ENCODE measurements at places on chromosomes 5 and 9.
A peak's percentile ranks its signal among the peaks of the same experiment; 100 is the strongest.

GRCh38 chr9:133671371-133671770 is 35.2 kb downstream of the DBH start:
- no peak for DNase-seq

GRCh38 chr5:7606840-7607465 is 211.0 kb downstream of the ADCY2 start:
- DNase-seq, result no peak

GRCh38 chr5:80686757-80687156 is 32.0 kb upstream of the DHFR start:
- no peak for DNase-seq

GRCh38 chr5:38642189-38642911 is 85.9 kb upstream of the LIFR start:
- no peak for DNase-seq

DNA sequence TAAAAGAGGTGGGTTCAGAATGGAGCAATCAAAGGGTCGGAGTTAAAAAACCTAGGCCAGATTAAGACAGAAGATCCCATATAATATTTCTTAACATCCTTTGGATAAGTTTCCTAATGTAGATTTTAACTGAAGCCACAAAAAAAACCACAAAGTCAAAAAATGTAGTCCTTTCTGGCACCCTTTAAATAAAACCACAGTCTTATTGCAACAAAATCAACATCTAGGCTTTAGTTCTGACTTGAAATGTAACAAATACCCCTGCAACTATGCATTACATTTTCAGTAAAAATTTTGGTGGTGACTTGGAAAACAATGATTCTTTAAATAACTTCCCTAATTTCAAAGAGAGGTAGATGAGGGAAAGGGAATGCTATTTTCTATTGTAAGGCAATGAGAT is 109.2 kb downstream of the PSAT1 start:
- DNase-seq, result no peak

DNA sequence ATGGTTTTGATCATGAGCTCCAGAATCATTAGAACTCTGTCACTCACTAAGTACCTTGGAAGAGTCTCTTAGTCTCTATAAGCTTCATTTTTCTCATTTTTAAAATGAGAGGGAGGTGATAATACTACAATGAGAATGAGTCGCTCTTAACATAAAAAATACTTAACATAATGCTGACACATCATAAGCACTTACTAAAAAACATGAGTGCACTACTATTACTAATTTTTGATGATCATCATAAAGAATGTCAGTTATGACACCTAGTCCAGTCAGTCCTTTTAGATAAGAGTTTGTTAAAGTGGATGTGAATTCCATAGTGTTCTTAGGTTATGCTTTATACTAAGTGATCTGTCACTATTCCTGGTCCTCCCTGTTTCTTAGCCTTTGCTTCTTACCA is 200.4 kb upstream of the SLC24A2 start:
- no peak for DNase-seq

DNA sequence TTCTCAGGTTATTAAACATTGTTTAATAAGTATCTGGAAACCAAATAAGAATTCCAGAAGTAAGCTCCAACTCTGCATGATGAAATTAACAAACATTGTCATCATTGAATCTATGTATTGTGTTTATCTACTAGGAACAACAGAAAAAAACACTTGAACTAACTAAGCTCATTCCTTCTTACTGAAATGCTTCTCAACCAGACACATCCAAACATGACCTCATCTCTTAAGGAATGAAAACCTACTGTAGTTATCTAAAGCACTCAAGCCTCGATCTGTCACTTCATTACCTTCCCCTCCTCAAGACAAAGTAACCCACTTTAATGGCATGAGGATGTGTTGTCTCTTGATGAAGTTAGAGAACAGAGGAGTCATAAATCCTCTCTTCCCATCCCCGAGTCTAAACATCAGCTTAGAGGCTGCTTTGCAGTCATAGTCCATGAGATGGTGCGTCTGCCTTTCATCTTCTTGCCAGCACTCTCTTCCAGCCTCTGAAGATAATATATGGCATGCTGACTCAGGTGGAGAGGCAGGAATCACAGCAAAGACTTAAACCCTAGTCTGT is 86.5 kb downstream of the CEMIP2 start:
- DNase-seq, result no peak

DNA sequence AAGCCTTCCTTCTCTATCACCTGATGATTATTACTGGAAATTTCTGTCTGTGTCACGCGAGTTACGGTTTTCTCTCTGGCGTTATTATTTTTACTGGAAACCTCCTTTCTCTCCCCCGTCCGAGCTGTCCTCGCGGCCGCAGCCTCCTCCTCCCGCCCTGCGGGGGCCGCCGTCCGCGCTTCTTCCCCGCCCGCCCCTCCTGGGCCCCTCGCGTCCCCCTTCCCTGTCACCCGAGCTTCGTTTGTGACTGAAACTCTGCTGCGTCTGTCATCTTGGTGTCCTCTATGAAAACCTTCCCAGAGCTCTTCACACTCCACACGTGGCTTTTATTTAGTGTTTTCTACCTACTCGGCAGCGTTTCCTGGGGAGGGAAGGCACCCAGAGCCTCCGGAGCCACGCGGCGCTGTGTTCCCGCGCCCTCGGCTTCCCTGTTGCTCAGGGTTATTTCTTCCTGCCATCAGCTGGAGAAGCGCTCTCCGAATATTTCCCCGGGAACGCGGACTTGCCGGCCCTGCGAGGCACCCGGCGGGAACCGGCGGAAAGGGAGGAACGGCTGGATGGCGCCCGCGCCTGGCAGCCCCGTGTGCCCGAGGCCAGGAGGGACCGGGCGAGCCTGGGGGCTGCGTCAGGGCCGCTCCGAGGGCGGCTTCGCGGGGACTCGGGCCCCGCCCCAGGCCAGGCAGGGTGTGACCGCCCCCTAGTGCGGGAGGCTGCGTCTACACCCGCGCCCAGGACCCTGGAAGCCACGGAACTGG is 33.9 kb downstream of the TRIP13 start:
- DNase-seq, result no peak

- DNase-seq, result no peak
Measured at GRCh38 chr9:85130260-85130659, 460.7 kb downstream of the NTRK2 start.

DNA sequence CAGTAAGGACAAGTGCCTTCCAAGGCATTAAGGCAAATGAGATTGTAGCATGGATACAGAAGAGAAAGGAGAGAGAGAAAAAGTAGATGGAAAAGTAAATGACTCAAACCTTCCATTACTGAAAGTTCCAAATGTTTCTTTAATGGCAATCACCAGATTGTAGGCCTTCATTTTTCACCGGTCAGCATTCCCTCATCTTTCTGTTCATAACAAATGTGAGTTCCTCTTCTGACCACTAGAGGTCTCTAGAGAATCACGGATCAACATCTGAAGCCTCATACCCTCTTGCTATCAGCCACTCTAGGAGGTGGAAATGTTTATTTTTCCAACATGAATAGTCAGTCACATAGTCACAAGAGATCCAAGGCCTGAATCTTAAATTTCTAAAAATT is 73.6 kb upstream of the RPS23 start:
- DNase-seq, result no peak

DNA sequence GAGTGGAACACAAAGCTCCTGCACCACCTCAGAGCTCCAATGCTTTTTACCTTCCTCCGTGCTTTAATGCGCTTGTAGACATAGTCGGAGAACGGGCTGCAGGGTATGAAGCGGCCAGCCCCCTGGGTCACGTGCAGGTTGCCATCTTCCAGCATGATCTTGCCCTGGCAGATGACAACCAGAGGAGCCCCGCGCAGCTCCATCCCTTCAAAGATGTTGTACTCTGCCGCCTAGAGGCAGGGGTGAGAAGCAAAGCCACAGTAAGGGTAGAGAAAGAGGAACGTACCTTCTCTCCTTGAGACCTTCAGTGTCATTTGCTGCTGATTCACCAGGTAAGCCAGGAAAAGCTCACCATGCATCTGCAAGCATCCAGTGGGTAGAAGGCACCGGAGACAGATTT is 112.3 kb downstream of the DPYSL3 start:
- no peak for DNase-seq

- DNase-seq, result peak; percentile 82
Measured at GRCh38 chr9:114348906-114349482, 19.3 kb downstream of the ORM2 start.

DNA sequence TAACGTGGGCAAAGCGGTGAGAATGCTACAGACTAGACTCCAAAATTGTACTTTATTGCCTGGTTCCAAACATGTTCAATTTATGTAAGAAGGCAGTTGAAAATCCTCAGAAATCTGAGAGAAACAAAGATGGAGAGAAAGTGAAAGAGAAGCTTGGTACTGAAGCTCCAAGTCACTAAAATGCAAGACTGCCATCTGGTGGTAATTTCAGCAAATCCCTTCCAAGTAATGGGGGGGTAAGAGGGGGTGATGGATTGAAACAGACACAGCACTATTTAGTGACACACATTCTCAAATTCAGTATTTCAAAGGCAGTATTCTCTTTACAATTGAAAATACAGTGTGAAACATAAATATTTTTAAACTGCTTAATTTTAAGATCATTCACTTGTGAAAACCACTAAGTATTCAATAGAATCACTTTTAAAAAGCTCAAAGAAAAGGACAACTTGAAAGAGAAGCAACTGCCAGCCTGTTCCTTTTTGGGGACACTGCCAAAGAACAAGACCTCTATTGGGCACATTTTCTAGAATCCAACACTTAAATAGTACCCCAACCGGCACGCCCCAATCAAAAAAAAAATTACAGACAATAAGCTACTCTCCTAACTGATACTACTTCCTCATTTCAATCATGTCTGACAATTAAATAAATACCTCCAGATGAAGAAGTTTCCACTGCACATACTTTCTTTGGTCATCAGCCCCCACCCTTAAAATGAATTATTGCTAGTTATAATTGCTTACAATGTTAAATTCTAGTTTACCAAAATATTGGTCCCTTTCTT is 131.5 kb downstream of the AGTPBP1 start:
- no peak for DNase-seq

GRCh38 chr5:131254741-131255140 is 9.1 kb upstream of the CDC42SE2 start:
- no peak for DNase-seq

GRCh38 chr5:125583321-125584139 is 837.1 kb upstream of the ZNF608 start:
- DNase-seq, result no peak

- no peak for DNase-seq
Measured at GRCh38 chr9:84701801-84702200, 32.3 kb downstream of the NTRK2 start.

DNA sequence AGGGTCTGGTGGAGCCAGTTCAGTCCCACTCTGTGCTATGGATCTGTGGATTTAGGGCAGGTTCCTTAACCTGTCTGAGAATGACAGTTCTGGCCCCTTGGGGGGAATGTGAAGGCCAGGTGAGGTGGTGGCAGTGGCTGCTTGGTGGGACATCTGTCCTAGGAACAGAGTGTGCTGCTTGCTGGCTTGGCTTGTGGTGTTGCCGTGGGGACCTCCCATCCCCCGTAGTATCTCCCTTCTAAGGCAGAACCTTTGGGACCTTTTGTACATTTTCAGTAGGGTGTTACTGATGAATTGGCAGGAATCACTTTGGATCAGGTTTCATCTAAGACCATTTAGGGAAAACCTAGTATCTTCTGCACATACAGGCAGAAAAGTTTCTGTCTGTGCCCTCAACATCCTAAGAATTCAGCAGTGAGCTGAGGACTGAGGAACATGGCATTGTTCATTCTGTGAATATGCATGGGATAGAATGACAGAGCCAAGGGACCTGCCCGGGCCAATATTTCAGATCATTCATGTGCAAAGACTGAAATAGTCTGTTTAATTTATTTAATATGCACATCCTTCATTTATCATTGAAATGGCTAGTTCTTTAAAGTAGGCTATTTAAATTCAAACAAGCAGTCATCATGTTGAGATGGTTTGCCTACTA is 64.6 kb downstream of the WNK2 start:
- no peak for DNase-seq

All from SIG-M5 (cell line).